Hematopoietic multipotent progenitor cell treated with erythropoietin and hydrocortisone succinate and interleukin-3 and kit ligand, for 15 days (in vitro differentiated cells): ENCODE measurements at places on chromosomes 3 and 15.
A peak's percentile ranks its signal among the peaks of the same experiment; 100 is the strongest.

- no peak for DNase-seq
Measured at GRCh38 chr3:143147707-143148106, 28.1 kb downstream of the CHST2 start.

- no peak for DNase-seq
Measured at GRCh38 chr3:115151921-115152320, 4.8 kb upstream of the ZBTB20 start.

GRCh38 chr3:9897408-9898372 is 5.0 kb upstream of the IL17RE start:
- DNase-seq: no peak

GRCh38 chr3:184531626-184532280 is 29.8 kb upstream of the EPHB3 start:
- DNase-seq: no peak

DNA sequence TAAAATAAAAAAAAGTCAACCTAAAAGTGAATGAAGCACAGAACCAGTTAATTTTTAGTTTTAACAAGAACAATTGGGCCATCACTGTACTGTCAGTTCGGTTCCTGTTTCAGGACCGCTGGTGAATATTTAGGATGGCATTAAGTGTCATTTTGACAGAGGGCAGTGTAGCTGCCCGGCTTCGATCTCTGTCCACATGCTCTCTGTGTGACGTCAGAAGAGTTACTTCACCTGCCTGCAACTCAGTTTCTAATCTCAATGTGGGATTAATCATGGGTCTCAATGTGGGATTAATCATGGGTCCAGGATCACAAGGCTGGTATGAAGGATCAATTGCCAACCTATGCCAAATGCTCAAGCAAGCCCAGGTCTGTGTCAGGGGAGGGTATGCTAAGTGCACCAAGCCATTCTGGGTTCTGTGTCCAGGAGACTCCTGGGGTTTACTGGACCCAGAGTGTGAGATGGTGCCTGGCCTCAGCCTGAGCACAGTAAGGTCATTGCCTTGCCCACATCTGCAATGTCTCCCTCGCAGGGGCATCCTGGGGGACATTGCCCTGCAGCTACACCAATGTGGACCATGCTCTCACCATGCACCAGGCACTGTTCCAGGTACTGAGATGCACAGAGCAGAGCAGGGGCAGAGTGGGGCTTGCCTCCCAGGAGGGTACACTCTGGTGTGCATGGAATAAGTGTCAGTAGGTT is 8.1 kb downstream of the GABRA5 start:
- DNase-seq: no peak

DNA sequence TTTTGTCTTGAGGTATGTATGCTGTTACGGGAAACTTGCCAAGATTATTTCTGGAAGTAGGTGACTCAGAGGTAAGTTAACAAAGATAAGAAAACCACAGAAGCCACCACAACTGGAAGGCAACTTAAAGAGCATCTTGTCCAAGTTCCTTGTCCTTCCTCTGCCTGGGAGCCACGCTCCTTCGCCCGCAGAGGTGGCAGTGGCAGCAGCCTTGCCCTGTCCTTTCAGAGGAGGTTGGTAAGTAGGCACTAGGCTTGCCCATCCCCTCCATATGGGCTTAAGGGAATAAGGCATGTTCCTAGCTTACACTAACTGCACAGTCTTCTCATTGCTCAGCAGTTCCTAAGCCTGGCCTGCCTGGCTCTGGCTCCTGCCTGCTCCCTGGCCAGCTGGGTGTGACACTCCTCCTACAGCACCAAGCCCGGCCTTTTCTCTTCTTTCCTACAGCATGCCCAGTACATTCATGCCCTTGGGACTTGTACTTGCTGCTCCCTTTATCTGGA is 48.0 kb upstream of the RAB6B start:
- DNase-seq: peak; percentile 18

DNA sequence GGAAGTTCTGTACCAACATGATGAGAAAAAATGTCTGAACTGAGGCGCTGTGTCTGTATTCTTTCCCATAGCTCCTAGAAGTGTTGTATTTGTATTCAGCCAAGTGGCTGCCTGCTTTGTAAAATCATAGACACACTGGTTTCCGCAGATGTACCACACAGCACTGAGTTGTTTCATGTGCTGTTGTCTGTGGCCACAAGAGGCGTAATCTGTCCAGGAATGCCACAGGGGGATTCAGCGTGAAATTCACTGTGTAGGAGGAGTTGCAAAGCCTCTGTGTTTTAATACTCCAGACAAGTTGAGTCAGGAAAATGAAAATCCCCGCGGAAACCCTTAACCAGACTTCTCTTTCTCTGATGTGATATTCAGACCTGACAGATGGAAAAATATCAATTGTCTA is 462.2 kb downstream of the NSUN3 start:
- no peak for DNase-seq

GRCh38 chr3:73768524-73769308 is 144.0 kb upstream of the PDZRN3 start:
- no peak for DNase-seq
